ENCODE measurements at places on chromosomes 4 and X.

DNA sequence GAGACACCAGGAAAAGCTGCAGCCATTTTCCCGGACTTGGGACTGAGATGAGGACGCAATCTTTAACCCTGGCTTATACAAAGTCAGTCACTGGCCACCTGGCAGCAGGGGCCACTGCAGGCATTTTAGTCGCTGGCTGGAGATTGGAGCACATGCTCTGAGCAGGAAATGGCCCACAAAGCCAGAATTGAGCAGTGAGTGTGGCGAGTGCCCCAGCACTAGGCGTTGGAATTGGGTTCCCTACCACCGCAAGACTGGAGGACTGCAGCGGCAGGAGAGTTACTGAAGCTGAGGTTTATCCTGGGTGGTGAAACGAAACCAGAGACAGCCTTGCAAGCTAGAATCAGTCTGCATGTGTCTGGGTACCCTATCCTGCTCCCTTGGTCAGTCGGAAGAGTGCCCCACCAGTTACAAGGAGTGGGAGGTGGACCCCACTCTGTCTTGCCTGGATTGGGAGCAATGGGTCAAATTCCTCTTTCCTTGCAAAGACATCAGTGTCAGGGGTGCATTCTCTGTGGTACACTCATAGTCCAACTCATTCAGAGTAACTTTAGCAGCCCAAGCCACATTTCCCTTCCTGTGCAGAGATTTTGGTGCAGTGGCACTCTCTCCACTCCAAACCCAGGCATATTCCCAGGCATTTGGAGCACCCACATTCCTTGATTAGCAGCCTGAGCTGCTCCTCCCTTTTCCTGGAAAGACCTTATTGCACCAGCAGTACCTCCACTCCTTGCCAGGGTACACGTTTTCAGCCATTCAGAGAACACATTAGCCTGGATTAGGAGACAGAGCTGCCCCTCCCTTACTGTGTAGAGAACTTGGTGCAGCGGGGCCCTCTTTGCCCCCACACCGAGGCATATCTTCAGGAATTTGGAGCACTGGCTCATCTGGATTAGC lies 36.7 kb upstream of the PLK4 start:
- no peak for DNase-seq

GRCh38 chr4:78899302-78899701 lies 39.9 kb downstream of the PAQR3 start:
- no peak for DNase-seq

DNA sequence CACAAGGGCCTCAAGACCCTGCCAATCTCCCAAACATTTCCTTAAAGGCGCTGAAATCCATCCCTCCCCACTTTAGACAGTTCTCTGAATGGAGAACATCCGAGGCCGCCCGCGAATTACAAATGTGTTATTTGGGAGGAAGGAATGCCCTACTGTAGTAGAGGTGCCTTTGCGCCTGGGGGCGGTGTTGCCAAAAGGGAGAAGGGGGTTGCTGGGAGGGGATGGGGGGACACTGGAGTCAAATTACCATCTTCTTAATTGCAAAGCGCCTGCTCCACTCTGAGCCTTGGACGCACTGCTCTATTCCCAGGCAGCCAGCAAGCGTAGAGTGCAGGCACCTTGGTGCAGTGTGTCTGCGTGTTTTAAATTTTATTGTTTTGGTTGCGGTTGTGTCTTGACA lies 2.7 kb downstream of the TMEM255A start:
- DNase-seq, result peak; percentile 76

- no peak for DNase-seq
These were observed 1249.4 kb downstream of the ADGRL3 start for GRCh38 chr4:62449538-62449937.

DNA sequence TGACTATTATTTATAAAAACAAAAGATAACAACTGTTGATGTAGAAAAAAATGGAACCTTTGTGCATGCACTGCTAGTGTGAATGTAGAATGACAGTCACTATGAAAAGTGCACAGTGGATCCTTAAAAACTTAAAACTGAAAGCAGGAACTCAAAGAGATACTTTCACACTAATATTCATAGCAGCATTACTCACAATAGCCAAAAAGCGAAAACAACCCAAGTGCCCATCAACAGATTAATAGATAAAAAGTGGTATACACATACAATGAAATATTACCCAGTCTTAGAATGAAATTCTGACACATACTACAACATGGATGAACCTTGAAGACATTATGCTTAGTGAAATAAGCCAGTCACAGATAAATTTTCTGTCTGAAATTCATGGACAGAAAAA lies 23.8 kb downstream of the CENPC start:
- DNase-seq, result no peak

- DNase-seq, result no peak
These were observed 8.7 kb downstream of the HNRNPH2 start for GRCh38 chrX:101416691-101417090.

- DNase-seq, result no peak
These were observed 5.0 kb downstream of the F8A1 start for GRCh38 chrX:154890990-154891639.

GRCh38 chr4:85656759-85657505 lies 182.0 kb downstream of the ARHGAP24 start:
- no peak for DNase-seq

GRCh38 chr4:152515678-152516077 lies 20.2 kb downstream of the FBXW7 start:
- DNase-seq, result no peak
